ENCODE measurements at places on chromosomes 1 and 21.

GRCh38 chr1:216500273-216500967 is 77.2 kb upstream of the USH2A start:
- no peak for DNase-seq

DNA sequence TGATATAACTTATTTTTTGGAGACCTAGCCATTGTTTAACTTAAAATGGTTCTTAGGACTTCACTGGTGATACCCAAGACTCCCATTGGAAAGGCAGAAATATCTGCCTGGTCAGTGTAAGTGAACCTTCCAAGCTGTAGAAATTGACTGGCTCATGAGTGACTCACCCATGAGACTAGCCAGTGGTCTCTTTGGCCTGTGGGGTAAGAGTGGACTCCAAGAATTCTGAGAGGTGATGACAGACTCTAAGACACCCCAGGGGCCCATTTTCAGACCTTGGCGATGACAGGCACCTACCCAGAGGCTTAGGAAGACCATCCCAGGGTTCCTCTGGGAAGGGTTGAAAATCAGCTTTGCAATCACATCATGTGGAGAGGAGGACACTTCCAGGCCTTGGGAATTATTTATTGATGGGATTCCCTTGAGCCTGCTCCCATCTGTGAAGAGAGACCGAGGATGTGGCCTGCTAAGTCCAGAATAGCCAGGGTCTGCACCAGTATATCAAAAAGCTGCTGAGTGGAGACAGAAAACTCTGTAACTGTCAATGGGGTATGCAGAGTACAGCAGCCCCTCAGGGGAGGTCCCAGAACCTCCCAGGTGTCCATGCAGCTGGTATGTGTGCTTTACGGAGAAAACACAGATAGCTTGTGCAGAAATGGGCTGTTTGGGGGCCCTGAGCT is 78.9 kb downstream of the KAZN start:
- no peak for DNase-seq

- DNase-seq, result no peak
Observed at GRCh38 chr1:156767879-156768604, 707 bp downstream of the PRCC start.

- DNase-seq, result no peak
Observed at GRCh38 chr1:25872713-25873112, 2.8 kb downstream of the PAQR7 start.

GRCh38 chr1:162712317-162713029 is 78.0 kb upstream of the HSD17B7 start:
- DNase-seq, result no peak

DNA sequence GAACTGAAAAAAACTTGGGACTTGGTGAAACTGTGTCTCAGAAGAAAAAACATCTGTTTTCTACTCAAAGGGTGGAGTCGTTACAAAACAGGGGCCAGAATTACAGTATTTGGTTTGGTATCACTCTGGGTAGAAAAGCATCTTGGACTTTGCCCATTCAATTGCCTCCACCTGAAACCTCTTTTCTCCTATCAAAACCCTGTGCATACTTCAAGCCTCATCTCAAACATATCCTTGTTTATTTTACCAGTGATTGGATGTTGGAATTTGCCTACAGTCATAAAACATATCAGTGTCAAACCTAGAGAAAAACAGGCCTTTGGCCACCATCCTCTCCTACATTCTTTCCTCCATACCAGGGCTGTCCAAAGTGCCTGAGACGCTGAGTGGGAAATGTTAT is 281.5 kb downstream of the PLPP3 start:
- DNase-seq, result no peak

- DNase-seq, result no peak
Observed at GRCh38 chr1:27203946-27204345, 30.5 kb upstream of the WDTC1 start.

- DNase-seq, result no peak
Observed at GRCh38 chr1:53442299-53442698, 16.9 kb upstream of the DMRTB1 start.

DNA sequence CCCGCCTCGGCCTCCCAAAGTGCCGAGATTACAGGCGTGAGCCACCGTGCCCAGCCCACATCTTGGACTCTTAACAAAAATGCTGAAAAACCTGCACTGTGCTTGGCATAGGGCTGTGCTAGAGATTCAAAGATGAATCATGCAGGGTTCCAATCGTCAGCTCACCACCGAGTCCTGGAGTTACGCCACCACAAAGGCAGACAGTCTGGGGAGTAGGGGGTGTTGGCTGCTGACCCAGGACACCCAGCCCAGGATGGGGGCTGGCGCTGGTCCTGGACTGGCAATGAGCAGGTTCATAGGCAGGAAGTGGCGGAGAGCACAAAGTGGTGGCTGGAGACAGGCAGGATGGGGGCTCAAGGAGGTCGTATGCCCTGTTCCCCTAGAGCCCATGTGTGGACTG is 16.0 kb downstream of the PSRC1 start:
- DNase-seq, result no peak

DNA sequence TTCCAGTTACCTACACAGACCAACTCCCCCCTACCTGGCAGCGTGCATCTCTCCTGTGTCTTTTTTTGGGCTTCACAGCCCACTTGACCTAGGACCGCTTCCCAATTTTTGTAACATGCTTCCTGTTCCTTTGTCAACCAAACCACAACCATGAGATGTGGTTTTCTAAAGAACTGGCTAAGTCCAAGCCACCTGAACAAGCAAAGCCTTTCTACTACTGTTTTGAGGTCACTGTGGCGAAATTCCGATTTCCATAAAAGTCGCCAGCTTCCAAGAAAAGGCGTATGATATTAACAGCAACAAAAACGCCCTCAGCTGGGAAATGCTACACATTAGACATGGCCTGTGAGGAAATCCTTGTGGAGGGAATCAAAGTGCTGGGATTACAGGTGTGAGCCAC is 12.7 kb upstream of the AK2 start:
- DNase-seq, result no peak

DNA sequence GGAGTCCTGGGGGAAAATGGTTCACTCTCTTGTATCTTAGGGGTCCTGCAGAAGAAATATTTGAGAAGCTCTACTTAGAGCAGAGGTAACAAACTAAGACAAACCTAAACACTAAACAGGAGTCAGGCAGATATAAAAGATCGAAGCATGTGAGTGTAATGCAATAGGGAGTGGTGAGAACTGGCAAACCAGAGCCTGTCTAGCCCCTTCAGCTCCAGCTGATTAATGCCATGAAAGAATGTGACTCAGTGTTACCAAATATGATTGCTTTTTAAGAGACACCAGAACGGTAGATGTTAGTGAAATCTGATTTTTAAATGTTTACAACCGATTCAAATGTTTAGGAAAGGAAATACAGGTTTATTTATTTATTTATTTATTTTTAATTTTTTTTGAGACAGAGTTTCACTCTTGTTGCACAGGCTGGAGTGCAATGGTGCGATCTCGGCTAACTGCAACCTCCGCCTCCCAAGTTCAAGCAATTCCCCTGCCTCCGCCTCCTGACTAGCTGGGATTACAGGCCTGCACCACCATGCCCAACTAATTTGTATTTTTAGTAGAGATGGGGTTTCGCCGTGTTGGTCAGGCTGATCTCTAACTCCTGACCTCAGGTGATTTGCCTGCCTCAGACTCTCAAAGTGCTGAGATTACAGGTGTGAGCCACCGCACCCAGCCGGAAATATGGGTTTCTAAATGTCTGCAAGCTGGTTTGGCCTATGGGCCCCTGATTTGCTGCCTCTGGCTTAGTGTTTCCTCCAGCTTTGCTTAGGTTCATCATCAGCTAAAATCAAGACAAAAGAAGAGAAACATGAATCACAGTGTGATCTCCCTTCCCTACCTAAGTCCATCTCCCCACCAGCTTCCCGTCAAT is 12.2 kb downstream of the TXNIP start:
- DNase-seq, result no peak

DNA sequence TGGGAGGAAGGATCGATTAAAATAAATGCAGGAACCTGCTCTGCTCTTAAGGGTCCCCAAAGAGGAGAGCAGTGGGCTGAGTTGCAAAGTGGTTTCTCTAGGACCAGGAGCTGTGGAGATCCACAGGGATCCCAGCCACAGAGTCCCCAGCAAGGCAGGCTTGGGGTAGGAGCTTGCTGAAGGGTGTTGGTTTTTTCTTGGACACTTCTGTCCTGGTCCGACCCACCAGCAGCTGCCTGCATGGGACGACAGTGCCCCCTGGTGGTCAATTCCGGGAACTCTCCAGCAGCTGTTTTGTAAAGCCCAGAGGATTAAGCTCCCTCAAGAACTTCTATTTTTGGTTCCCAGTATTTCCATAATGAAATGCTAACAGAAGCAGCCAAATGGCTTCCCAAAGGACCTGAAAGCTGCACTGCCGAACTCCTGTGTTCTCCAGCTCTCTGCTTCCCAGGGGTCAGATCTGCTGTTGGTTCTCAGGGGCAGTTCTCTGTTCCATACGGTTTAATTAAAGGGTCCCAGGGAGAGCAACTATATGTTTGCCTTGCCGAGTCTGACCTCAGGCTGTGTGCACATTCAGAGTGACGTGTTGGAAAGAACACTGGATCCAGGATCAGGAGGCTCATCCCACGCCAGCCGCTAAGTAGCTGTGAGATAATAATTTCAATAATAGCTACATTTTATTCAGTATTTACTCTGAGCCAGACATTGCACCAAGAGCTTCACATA is 23.2 kb downstream of the NENF start:
- no peak for DNase-seq

DNA sequence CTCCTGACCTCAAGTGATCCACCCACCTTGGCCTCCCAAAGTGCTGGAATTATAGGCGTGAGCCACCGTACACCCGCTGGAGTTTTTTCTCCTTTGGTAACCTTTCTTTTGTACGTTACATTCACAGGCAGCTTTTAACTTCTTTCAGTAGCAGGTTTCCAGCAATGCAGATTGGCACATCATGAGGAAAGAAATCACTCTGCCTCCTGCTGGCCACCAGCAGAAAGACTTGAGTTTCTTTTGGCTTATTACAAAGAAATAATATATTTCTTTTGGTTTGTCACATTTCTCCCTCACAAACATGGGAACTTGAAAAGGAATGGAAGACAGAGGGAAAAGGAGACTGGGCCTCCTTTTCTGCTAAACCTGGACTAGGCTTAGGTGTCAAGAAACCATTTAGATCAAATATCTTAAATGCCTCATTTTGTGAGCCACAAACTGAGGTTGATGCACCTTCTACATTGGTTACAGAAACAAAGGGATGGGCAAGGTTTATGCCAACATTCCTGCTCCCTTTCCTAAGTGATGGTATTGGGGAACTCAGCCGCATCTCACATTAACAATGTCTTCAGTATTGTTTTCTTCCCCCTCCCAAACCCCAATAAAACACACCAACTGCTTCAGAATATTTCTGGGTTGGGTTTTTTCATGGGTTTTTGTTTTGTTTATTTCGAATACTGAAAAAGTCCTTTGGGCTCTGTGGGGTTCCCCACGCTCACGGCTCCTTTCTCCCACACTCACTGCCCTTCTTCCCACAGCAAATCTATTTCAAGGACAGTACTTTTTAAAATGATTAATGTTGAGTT is 7.7 kb downstream of the ENSA start:
- DNase-seq, result no peak

GRCh38 chr21:28587748-28588147 is 404.9 kb downstream of the LTN1 start:
- DNase-seq, result no peak

GRCh38 chr21:46554431-46555224 is 50.3 kb downstream of the S100B start:
- DNase-seq, result no peak

DNA sequence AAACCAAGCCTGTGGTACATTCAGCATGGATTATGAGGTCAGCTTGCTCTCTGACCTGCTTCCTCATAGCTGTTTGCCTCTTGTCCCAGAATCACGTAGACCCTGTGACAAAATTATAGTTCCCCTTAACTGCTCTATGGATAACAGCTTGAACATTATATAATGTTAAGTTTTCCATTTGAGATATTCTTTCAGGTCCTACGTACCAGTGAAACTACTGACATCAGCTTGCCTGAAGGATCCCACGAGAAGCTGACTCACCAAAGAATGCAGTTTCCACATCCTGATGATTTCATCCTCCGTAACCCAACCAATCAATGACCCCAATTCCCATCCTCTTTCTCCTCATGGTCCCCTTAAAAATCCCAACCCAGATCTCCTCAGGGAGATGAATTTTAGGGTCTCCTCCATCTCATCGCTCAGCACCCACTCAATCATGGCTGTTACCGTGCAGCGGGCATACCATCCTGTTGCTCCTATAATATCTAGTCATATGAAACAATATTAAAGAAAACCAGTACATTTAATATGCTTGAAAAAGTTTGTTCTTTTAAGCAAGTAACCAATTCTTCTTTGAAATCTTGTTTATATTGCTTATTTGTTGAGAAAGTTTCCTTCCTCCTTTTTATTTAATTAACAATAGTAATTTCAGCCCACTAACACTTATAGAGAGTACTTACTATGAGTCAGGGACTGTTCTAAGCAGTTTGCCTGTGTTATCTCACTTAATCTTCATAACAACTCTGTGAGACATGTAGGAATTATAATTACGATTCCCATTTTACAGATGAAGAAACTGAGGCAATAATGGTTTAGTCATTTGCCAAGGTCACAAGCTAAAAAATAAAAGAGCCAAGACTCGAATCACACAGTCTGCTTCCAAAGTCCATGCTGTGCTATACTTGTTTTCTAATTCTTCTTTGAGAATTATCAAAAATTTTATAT is 27.4 kb downstream of the CHML start:
- DNase-seq, result no peak

DNA sequence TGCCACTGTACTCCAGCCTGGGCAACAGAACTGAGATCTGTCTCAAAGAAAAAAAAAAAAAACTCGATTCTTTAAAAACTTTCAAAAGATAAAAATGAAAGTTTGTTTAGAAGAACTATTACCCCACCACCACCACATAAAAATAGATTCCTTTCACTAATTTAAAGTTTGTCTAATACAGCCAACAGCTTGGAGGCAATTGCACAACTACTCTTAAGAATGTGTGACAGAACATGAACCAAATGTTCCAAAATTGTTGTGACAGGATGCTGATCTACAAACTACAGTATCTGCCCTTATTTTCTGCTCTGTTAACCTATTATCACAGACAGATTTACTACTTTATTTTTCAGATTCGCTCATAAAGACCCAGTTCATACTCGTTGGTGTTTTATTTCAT is 5.5 kb upstream of the TGFBR3 start:
- DNase-seq, result no peak

GRCh38 chr1:245155272-245156040 is 671 bp downstream of the KIF26B start:
- DNase-seq, result no peak

- DNase-seq, result no peak
Observed at GRCh38 chr1:71043065-71043464, 4.6 kb downstream of the PTGER3 start.

GRCh38 chr1:229114315-229114714 is 156.6 kb upstream of the RAB4A start:
- no peak for DNase-seq

All from NCI-H510A (cell line).